Stimulated activated CD4-positive, alpha-beta T cell treated with anti-CD3 and anti-CD28 coated beads, TNF-alpha, amount 100 ng/mL, for 24 hours (primary cell): ENCODE measurements at places on chromosomes 13 and 19.
A peak's percentile ranks its signal among the peaks of the same experiment; 100 is the strongest.

GRCh38 chr13:20696073-20696472 lies 7.4 kb upstream of the IL17D start:
- no peak for DNase-seq

- DNase-seq = peak; percentile 12
These were observed 919 bp downstream of the GTF3A start for GRCh38 chr13:27425158-27425917.

GRCh38 chr19:45168767-45169351 lies 8.1 kb upstream of the NKPD1 start:
- DNase-seq = no peak

- DNase-seq = no peak
These were observed 570.3 kb downstream of the PCDH9 start for GRCh38 chr13:66659701-66660467.

- no peak for DNase-seq
These were observed 57.0 kb downstream of the ERCC5 start for GRCh38 chr13:102902789-102903347.

GRCh38 chr13:31012655-31013024 lies 80.2 kb downstream of the TEX26 start:
- no peak for DNase-seq

DNA sequence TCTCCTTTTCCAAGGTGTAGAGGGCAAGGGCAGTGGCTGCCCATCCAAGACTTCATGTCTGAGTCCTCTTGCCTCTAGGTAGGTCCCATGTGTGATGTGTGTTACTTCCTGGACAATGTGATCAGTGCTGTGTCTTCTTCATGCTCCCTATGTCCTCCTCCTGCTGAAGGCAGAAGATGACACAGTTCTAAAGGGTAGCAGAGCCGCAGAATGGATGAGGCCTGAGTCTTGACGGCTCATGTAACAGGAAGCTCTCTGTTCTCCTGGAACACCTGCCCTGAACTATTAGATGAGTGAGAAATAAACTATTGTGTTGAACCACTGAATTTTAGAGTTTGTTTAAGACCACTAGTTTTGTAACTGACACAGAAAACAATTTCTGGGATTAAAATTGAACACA lies 165.9 kb downstream of the NDFIP2 start:
- no peak for DNase-seq

DNA sequence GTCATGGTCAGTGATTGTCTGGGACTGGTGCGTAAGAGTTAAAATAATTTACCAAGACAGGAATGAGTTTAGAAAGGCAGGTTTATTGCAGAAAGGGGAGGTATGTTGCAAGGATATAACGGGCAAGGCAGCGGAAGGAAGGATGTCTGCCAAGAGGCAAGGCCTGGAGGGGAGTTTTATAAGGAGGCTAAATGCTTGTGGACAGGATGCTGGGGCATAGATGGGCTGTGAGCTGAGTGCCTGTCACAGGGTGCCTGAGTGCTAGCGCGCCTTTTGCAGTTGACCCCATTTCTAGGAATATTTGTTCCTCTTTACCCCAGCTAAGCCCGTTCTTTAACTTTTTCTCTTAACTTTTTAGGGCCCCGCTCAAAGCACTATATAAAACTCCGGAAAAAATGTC lies 58.7 kb downstream of the TEX26 start:
- no peak for DNase-seq

DNA sequence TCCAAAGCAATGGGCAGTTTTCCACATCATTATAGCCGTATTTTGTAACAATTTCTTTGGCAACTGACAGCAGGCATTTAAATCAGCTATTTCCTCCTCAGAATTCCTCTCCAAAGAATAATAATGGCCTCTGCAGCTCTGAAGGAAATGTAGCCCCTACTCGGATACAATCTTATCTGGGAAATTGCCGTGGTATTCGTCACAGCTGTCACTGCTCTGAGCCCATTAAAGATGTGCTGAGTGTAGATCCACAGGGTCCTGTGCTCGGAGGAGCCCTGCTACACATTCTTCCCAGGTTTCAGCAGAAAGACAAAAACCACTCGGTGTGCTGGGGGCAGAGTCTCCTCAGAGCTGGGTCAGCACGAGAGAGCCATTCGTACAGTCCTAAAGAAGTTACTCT lies 33.1 kb downstream of the MZT1 start:
- DNase-seq = no peak

- no peak for DNase-seq
These were observed 262.8 kb downstream of the FOXO1 start for GRCh38 chr13:40403509-40404241.

DNA sequence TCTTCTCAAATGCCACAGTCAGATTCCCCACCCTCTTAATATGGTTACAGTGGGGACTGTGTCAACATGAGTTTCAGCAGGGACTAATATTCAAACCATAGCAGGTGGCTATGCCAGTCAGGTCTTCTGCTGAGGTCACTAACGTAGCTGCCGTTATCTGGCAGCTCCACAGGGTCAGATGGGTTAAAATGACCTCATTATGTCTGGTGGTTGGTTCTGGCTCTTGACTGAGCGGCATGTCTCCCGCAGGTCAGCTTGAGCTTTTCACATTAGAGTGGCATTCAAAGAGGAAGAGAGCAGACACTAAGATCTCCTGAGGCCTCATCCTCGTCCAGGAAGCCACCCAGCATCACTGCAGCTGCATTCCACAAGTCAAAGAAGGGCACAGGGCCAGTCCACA lies 21.4 kb upstream of the IPO5 start:
- DNase-seq = no peak

DNA sequence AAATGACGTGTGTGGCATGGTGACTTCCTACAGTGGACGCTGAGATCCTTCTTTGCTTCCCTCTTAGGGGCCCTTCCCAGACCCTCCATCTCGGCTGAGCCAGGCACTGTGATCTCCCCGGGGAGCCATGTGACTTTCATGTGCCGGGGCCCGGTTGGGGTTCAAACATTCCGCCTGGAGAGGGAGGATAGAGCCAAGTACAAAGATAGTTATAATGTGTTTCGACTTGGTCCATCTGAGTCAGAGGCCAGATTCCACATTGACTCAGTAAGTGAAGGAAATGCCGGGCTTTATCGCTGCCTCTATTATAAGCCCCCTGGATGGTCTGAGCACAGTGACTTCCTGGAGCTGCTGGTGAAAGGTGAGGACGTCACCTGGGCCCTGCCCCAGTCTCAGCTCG lies 5.2 kb downstream of the LAIR2 start:
- DNase-seq = no peak

DNA sequence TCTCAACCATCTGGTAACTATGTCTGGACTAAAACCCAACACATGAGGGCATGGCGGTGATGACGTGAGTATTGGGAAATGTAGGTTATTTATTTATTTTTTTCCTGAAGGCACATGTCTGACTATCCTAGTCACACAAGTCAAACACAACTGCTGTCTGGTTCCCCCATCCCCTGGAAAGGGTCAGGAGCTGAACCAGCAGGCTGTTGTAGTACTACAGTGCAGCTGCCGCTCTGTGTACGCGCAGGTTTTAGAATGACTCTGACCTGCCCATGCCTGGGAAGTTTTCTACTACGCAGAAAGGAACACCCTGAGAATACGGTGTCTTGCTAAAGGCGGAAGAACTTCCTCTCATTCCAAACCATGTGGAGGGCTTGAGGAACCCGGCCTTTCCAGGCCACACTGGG lies 1.2 kb downstream of the SLC7A1 start:
- DNase-seq = peak; percentile 37

- DNase-seq = no peak
These were observed 14.0 kb downstream of the KLK4 start for GRCh38 chr19:50897191-50897607.

DNA sequence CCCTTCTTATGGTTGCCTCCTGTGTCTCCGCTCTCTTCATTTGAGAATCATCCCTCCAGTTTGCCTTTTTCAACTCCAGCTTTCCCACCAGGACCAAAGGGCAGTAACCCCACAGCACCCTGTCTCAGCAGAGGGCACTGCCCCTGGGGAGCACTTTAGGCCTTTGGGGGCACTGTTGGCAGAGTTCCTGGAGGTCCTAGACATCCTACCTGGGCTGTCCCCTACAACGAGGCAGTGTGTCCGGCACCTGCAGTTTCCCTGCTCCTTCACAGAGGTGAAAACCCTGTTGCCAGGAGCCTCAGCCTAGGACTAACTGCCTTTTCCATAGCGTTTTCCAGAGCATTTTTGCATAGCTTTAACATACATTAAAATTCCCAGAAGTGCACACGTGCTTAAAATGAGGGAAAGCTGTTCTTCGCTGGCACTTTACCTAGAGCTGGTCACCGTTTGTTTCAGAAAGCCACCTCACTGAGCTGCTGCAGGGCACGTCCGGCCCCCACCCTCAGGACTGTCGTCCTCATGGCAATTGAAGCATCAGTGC lies 234.9 kb downstream of the TEX29 start:
- DNase-seq = no peak

GRCh38 chr19:5148794-5149190 lies 179.9 kb downstream of the KDM4B start:
- DNase-seq = no peak

GRCh38 chr13:53821632-53822031 lies 793.0 kb downstream of the OLFM4 start:
- DNase-seq = no peak

DNA sequence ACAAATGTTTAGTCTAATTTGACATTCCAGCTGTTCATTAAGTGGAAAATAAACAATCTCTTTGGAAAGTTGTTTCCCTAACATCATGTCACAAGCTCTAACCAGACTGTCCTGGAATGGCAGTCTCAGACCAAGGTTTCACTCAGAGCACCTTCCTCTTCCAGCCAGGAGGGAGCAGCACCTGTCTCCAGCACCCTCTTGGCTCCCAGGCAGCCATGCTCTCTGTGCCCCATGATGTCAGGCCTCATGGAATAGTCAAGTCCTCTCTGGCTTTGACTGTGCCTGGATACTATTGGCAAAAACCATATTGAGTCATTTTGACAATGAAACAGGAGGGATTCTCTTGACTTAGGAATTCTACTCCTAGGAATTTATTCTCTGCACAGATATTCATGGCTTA lies 171.4 kb downstream of the OXGR1 start:
- no peak for DNase-seq

DNA sequence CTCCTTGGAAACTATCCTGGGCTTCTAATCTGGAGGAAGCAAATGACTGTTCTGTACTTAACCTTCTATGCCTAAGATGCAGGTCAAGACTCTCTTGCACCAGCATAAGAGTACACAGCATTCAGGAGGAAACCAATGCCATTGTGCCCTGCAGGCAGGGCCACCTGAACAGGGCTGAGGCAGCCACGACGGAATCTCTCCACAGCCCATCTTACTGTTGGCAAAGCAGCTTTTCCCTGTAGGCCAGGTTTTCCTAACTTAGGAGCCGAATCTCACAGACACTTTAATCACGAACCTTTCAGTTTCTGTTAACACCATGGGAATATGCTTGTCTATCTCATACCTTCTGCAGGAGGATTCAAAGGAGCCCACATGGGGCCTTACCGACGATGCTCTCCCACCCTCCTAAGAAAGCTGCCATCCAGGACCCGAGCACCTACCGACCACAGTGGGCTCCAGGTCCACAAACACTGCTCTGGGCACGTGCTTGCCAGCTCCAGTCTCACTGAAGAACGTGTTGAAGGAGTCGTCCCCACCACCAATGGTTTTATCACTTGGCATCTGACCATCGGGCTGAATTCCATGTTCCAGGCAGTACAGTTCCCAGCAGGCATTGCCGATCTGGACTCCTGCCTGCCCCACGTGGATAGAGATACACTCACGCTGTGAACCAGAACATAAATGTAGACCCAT lies 2.6 kb downstream of the TUBA3C start:
- DNase-seq = no peak

DNA sequence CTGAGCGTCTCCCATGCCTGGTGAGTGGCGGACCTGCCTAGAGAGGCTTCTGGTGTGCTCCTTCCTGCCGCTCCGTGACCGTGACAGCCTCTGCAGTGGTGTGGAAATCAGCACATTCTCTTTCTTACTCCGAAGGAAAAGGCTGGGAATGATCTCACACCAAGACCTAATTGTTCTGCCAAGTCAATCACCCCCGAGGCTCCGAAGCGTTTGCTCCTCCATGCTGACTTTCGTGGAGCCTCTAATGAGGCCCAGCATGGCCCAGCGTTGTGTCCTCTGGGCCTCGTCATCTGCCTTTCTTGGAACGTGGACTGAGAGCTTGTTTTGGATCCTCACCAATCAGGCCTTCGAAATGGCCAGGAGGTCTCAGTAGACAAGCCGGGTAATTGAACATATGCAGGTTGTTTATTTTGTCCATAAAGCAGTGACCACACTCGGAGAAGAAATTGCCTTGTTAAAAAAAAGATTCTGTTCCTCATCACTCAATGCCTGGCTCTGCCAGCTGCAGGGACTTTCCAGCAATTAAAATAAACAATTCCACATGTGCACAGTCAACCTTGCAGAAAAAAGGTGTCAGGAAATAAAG lies 107.1 kb downstream of the UBL3 start:
- DNase-seq = no peak

DNA sequence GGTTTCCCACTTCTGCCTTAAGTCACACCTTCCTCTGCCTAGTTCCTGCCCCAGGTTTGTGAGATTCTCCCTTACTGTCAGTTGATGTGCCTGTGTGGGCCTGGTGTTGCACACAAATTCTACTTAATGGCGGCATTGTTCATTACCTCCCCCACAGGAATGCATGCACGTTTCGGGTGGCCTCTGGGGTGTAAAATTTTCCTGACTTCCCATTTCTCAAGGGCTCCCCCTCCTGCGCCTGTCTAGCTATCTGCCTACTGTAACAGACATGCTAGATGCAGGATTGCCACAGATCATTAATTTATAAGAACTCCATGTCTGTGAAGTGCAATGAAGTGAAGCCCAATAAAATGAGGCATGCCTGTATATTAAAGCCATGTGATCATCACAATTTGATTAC lies 1466.3 kb downstream of the PCDH9 start:
- DNase-seq = no peak

DNA sequence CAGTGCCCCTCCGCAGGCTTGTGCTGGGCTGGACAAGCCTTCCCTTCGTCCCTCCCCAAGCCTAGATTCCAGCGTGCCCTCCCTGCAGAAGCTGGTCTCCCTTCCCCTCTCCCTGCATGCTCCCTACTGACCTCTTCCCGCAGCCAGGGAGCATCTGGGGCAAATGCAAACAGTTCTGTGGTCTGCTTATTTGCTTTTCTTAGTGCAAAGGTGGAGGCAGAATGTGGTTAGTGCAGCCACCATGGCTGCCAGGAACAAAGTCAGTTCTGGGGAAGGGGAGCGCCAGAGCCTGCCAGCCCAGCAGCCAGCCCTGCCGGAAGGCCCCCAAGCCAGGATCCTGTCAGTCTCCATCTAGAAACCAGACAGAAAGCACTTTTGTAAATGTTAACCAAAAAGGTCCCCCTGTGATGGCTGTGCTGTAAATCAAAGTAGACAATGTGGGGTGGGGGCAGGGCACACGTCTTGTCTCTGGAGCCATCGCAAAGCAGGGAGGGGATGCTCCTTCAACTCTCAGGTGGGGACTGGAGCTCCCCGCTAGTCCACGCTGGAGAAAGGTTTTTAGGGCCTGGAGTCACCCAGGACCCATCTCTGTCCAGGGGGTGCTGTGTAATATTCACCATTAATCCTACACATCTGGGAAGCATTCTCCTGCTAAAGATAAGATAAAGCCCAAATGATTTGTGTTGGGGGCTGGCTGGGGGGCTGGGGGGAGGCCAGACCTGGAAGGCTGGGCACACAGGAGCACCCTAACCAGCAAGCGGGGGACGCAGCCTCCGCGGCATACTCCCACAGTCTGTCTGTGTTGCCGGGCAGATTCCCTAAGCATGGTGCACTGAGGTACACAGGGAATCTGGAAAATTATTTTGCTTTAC lies 30.9 kb downstream of the SERP2 start:
- DNase-seq = no peak

GRCh38 chr19:44525721-44526430 lies 3.6 kb downstream of the CEACAM20 start:
- DNase-seq = no peak
